ENCODE measurements at places on chromosomes 2 and 18. TPM values are rescaled to one million over a fixed set of nuclear protein-coding genes. Genes with fewer than 3 reads are reported as not detected.

- no peak overlapping the region for H3K4me3 ChIP-seq
- no peak overlapping the region for H3K27ac ChIP-seq
- no peaks in the 10 kb centered on the region for H3K27me3 ChIP-seq
- DNase-seq: no peak
Observed at GRCh38 chr2:23685181-23685580, 241.7 kb downstream of the ATAD2B start.

DNA sequence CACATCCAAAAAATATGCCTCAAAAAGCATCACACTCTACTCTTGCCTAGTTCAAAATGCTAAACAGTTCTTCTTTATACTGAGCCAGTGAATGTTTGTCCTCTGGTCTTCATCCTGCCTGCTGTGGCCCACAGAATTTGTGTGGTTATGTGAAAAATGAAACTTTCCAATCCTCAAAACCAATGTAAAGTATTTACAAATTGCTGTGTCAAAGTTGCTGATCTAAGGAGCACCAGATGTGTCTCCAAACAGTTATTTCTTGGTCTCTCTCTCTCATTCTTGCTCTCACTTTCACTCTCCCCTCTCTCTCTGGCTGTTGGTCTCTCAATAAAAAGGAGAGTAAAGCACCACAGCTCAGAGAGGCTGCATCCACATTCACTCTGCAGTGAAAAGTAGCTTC, 23.0 kb downstream of the EPHA4 start:
- peaks cover 5% of the 10 kb centered on the region for H3K4me1 ChIP-seq
- H3K27ac ChIP-seq: no peak overlapping the region
- no peaks in the 10 kb centered on the region for H3K36me3 ChIP-seq
- DNase-seq: no peak
- no peak overlapping the region for H3K4me3 ChIP-seq

POTEI gene
- total RNA-seq: 0.28 TPM

ABCB11 gene
- 0.37 TPM for total RNA-seq
